Head of caudate nucleus (tissue), 42 donors: ENCODE measurements at places on chromosomes 2 and 18.
A peak's percentile ranks its signal among the peaks of the same experiment; 100 is the strongest.

DNA sequence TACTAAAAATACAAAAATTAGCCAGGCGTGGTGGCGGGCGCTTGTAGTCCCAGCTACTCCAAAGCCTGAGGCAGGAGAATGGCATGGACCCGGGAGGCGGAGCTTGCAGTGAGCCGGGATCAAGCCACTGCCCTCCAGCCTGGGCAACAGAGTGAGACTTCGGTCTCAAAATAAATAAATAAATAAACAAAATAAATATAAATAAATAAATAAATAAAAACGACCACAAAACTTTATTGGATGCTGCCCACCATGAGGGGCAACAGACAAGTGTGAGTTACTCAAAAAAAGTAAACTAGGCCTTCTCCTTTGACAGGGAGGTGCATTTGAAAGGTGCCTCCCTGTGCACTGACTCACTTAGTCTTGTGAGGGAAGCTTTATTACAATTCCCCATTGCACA, 50.4 kb downstream of the SLC4A1AP start:
- DNase-seq, result no peak

DNA sequence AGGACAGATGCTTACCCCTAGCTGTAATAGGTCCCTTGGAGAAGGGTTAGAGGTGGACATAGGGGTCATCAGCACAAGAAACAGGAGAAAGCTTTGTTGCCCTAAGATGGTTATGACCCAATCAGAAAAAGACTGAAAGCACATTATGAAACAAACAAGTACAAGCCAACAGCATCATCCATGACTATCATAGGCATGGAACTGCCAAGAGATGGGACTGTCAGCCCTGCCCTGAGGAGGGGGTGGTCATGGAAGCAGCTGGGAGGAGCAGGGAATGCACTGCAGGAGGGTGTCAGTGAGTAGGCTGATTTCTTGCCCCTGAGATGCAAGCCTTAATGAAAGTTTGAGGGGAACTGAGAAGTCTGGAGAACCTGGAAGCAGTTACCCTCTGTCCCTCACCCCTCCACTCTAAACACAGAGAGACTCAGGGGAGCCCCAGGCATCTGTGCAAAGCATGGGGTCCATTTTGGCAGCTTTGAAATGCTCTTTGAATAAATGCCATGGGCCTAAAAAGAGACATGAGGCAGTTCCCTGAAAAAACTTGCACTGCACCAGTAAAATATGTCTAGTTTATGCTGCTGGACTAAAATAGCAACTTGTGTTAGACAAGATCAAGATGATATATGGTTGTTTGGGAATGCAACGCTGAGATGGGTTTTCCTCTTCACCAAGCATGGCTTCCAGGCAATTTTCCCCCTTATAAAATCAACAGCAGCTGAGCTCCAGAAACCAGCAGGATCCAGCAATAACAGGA, 122.7 kb upstream of the ZFP36L2 start:
- DNase-seq, result no peak

DNA sequence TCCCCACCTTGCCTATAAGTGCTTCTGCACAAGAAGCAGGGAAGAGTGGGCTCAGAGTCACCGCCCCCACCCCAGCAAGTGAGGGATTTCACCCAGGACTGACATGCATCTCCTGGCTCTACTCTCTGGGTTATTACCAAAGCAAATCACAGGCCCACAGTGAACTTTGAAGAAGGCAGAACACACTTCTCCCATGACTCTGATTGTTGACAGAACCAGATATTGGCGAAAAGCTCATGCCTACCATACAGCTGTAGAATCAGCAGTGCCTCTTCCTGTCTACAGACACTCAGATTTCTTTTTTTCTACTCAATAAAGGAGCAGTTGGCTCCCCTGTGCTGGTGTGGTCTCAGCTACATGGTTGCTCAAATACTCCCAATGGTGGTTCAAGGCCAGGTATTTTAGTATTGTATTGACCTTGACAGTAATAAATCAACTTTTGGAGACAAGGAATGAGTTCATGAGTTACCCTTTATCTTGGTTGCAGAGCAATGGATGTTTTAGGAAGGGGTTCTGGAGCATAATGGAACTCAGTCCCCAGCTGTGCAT, 512.9 kb upstream of the ID2 start:
- DNase-seq, result no peak

DNA sequence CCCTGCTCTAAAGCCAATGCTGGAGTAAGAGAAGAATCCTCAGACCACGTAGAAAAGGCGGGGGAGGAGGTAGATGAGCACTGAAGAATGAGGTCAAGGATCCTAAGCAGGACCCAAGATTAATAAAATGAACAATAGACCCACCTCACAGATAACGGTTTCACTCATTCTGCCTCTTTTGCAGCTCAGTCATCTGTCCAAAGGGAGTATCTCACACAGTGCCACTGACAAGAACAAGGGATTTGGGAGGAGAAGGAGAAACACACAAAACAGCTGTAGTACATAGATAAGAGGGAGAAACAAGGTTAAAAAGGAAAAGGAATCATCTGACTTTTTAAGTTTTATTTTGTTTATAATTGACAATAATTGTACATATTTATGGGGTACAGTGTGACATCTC, 30.9 kb upstream of the SULT1C4 start:
- no peak for DNase-seq

DNA sequence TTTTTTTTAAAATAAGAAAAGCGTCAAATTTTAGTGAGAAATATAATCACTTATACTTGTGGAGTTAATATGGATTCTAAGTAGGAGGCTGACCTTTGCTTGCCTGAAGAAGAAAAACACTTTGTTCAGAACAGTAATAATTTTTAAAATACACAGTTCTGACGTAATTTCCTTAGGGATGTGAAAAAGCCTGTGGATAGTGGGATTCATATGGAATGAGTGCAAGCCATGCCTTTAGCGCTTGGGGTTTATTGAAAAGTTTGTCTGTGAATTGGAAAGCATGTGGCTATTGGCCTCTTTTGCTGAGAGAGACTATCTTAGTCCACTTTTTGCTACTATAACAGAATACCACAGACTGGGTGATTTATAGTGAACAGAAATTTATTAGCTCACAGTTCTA, 151.3 kb downstream of the CCDC85A start:
- no peak for DNase-seq

DNA sequence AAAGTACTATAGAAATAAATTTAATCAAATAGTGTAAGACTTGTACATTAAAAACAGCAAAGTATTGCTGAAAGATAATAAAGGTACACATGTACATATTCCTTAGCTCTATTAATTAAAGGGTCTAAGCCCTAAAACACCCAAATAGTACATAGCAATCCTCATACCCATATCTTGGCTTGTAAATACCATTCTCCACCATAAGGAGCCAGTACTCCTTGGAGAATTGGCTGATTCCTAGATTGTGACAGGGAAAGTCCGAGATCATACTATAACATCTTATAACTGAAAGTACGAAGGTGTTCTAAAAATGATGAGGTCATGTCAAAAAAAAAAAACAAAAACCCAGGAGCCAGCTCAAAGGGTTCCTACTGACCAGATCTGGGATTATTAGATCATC, 614.6 kb downstream of the SUCLG1 start:
- no peak for DNase-seq

DNA sequence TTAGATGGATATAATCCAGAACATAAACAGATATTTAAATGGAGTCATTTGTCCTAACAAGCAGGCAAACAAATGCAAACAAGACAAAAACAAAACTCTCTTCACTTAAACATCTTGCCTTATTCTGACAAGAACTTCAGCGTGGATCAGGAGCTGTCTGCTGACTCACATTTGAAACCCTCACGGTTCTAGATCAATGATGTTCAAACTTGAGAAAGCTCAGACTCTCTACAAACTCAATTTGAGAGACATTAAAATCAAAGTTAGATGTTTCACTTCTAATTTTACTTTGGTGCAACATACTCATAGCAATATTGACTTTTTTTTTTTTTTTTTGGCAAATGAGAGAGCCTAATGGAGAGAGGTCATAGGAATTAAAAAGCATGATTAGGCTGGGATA, 362.8 kb upstream of the SLC14A2 start:
- DNase-seq, result no peak

DNA sequence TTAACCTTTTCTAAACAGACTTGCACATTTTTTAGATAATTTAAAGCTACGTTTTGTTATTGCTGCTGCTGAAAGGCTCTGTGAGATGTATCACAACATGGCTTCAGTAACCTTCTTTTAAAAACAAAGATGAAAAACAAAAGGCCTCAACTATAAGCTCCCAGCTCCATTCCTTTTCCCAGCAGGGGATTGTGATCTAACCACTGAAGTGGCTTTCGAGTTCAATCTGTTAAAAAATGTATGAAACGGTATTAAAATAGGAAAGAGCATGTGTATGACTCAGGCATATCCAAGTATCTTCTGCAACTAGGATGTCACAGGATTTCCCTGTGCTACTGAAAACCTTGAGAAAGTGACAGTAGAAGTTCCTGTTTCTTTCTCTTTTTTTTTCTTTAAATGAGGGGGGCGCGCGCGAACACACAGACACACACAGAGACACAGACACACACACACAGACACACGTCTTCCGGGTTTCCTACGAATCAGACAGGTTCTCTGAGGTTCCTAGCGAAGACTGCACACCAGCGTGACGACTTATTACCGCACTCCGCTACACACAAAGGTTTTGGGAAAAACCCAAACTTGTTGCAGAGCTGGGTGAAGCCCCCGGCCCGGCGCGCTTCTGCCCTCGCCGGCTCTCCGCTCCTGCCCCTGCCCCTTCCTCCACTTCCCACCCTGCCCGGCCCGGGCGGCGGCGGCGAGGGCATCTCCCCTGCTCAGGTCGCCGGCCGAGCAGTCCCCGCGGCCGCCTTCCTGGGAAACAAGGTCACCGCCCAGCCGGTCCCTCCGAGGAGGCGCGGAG, 86.8 kb downstream of the RBMS1 start:
- peak; percentile 63 for DNase-seq

DNA sequence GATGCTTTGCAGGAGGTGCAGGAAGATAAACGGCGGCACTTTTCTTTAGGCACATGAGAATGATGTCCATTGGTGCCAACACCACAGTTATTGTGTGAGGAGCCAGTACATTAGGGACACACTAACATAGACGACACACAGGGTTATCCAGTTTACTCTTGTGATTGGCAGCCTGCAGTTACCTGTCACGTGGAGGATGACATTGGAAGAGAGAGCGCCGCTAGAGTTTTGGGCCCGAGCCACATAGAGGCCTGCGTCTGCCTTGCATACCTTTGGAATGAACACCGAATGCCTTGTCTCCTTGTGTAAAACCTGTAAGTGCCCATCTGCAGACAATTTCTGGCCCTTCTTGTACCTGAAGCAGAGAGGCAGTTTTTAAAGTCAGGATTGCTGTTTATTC, 26.9 kb upstream of the TTN start:
- DNase-seq, result no peak

GRCh38 chr2:212898011-212898410, 253.4 kb downstream of the IKZF2 start:
- DNase-seq, result no peak

- DNase-seq, result no peak
Observed at GRCh38 chr2:18272148-18272494, 288.3 kb downstream of the RDH14 start.

DNA sequence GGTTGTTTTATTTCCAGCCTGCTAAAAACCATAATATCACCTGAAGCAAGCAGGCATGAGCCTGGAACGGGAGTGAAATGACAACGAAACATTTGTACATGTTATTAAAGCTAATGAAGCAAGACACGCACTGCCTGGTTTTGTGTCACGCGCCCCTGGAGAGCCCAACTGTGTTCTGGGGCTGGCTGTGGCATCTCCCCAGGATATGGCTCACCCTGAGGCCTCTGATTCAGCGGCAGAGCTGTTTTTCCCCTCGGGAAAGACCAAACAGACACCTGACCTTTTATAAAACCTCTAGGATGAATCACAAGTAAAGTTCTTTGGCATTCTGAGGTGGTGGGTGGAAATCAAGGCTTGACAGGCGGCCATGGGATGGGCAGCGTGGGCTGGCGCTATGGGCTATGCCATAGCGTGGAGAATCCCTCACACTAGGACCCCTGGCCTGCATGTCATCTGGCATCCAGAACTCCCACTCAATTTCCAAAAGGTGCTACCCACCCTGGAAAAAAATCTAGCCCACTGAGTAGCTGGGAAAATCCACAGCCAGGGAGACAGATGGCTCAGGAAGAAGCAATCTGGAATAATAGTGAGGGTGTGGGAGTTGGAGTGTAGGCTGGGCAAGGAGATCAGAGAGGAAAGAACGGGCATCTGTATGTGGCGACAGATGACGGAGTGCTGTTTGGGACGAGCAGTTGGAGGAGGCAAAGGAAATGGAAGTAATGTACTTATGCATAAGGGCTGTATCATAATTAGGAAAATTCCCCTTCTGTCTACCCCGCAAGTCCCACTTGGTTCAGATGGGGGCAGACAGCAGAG, 262.0 kb downstream of the AFF3 start:
- DNase-seq, result no peak

DNA sequence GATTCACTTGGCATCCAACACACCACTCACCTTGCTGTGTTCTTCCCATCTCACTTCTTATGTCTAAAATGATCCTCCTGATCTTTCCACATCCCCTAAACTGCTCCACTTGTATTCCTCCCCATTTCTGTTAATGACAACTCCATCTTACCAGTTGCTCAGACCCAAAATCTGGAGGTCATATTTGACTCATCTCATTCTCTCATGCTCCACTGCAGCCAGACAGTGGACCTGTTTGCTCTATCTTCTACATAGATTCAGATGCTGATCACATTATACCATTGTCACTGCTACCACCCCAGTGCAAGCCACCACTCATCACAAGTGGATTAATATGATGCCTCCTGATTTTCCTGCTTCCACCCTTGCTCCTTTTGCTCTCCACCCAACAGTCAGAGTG, 7.9 kb upstream of the NABP1 start:
- DNase-seq, result no peak

GRCh38 chr2:100924520-100925451, 77.3 kb upstream of the RPL31 start:
- DNase-seq, result peak; percentile 24

DNA sequence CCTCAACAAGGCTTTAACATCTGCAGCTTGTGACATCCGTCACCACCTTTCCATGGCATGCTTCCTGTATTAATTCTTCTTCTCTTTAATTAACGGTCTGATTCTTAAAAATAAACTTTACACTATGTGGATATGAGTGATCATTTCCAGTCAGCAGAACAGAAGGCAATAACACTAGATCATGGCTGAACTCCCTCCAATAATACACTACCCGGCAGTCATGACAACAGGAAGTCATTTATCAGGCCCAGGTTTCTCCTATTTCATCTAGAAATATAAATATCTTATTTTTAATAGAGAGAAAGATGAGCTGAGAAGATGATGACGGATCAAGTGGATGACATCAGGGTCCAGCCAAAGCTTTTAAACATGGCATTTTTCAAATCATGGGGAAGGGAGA, 792.2 kb downstream of the SLC4A3 start:
- no peak for DNase-seq

- no peak for DNase-seq
Observed at GRCh38 chr2:45255563-45255962, 246.3 kb upstream of the SIX2 start.

DNA sequence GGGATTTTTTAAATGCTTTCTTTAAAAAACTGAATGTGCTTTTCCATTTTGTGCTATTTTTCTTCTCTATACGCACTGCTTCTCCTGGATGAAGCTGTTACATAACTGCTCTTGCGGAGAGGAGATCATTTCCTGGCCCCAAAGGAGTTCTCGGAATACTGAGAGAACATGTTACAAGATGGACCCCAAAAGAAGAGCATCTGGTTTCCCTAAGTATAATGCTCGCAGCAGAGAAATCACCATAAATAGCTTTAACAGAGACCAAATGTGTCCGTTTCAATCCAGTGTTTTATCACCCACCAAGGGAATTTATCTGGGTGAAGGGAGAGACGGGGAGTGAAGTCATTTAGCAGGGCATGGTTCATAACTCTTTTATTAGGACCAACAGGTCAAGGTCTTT, 80.1 kb downstream of the RBM43 start:
- no peak for DNase-seq
